ENCODE measurements at places on chromosomes 3 and 15.

GRCh38 chr15:67311731-67312130 lies 57.1 kb downstream of the IQCH start:
- DNase-seq = no peak

DNA sequence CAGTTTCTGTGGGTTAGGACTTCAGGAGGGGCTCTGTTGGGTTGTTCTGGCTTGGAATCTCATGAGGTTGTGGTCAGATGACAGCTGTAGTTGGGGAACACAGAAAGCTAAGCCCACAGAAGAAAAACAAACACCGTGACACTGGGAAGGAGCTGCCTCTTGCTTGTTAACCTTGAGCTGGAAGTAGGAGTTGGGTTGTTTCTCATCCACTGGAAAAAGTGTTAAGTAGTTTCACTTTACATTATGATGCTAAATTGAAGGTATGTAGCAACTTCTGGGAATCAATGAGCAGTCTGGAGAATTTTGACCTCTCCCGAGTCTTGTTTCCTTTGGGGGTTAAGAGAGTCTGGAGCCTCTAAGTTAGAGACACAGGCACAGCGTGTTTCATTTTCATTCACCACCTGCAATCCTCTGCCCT lies 20.4 kb downstream of the HACD3 start:
- peak; percentile 15 for DNase-seq

GRCh38 chr15:67085818-67086636 lies 20.6 kb downstream of the SMAD3 start:
- DNase-seq = peak; percentile 72

DNA sequence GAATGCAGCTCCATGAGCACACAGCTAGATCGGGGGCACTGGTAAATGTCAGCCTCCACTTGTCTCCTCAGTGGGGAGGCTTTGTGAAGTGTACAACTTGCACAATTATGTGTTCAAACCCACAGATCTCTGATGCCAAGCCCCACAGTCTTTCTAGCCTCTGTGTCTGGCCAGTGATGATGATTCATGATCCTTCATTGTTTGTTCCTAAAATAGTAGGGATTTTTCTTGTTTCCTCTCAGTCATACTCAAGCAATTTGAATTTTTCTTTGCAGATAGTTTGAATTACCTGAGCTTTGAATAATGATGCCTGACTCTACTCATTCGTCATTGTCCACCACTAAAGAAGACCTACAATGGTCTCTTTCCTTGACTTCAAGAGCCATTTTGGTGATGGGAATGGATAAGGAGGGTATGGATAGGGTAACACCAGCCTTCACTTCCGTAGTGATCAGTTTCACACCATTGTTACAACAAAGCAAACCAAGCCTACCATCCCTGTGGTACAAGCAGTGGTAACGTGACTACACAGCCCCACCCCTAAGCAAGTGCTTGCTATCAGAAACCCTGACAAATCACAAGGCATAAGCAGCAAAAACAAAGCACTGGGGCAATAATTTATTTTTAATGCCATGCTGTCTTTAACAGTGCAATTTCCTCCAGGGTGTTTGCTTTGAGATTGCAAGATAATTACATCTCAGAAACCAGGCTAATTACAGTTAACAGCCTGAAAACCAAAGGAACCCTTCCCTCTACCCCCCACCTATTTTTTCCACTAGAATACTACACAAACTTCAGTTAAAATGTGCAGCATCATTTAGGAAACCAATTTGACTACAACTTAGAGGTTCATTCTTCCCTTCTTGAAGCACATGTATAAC lies 114.1 kb upstream of the PPP2R3A start:
- peak; percentile 50 for DNase-seq

GRCh38 chr3:162015856-162016255 lies 519.2 kb downstream of the OTOL1 start:
- DNase-seq = no peak

GRCh38 chr3:177764377-177764912 lies 567.2 kb upstream of the TBL1XR1 start:
- no peak for DNase-seq

GRCh38 chr3:64799606-64800005 lies 111.8 kb upstream of the ADAMTS9 start:
- DNase-seq = no peak

- no peak for DNase-seq
These were observed 175.7 kb downstream of the TMEM108 start for GRCh38 chr3:133213937-133214336.

DNA sequence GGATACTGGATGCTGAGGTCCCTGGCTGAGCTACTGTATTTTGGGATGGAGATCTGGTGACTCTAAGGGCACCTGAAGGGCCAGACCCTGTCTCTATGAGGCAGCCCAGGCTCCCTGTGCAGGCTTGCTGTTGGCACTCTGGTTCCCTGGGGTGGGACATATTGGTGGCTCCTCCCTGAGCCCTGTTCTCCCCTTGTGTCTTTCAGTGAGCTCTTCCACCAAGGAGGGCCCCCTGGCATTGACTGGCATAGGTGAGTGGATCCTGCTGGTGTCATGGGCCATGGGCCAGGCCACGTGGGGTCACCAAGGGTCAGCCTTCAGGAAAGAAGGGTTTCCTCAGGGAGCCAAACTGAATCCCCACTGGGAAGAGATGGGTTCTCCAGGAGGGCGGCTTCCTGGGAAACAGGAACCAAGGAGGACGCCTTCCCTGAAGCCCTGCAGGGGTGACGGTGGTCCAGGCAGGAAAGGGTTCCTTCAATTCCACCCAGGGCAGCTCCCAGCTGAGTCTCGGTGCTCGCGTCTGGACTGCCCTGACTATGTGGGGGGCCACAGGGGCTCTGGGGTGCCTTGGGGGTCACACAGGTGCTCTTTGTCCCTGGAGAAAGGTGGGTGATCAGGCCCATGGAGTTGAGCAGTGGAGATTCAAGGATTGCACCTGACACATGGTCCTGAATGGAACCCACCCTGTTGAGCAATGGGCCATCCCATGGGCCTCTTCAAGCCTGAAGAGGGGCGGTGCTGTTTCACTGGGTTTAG lies 220.4 kb downstream of the SNRPN start:
- DNase-seq = no peak

GRCh38 chr3:118884748-118885206 lies 149.9 kb downstream of the IGSF11 start:
- DNase-seq = peak; percentile 58

GRCh38 chr3:55244247-55244646 lies 242.9 kb downstream of the WNT5A start:
- no peak for DNase-seq

GRCh38 chr15:75538376-75538775 lies 40.7 kb downstream of the PTPN9 start:
- no peak for DNase-seq

- peak; percentile 33 for DNase-seq
These were observed 464.1 kb upstream of the RARB start for GRCh38 chr3:24963762-24964625.

GRCh38 chr3:160106905-160107861 lies 118.0 kb upstream of the C3orf80 start:
- no peak for DNase-seq

- DNase-seq = no peak
These were observed 80.8 kb downstream of the OPA1 start for GRCh38 chr3:193673845-193674244.

GRCh38 chr3:51371943-51372557 lies 13.0 kb upstream of the MANF start:
- DNase-seq = peak; percentile 70

DNA sequence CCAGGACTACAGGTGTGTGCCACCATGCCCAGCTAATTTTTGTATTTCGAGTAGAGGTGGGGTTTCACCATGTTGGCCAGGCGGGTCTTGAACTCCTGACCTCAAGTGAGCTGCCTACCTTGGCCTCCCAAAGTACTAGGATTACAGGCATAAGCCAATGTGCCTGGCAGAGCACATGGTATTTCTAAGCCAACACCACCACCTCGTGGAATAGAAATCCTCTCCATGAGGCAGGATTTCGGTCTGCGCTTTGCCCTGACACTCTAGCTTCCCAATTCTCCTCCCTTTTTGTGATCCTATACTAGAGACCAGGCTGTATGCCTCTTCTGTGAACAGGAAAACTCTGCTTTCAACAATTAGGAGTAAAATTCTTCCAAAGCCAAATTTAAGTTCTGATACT lies 372.2 kb downstream of the VGLL3 start:
- DNase-seq = no peak

DNA sequence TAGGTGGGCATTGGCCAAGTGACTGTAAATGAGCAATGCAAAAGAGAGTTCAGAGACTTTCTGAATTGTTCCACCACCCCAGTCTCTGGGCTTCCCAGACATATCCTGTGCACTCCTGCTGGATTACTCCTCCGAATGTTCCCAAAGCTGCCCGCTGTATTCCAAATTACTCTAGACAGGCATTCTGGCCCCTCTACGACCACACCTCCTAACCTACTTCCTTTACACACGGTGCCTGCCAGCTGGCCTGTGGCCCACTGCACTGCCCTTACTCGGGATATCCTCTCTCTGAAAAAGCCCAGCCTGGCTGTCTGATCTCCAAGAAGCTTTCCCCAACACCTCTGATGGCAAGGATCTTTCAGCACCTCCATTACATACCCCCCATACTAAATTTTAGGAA lies 66.6 kb downstream of the DUT start:
- DNase-seq = no peak

GRCh38 chr3:143307613-143308183 lies 188.1 kb downstream of the CHST2 start:
- peak; percentile 98 for DNase-seq

GRCh38 chr3:152899306-152899705 lies 64.4 kb downstream of the P2RY1 start:
- no peak for DNase-seq

DNA sequence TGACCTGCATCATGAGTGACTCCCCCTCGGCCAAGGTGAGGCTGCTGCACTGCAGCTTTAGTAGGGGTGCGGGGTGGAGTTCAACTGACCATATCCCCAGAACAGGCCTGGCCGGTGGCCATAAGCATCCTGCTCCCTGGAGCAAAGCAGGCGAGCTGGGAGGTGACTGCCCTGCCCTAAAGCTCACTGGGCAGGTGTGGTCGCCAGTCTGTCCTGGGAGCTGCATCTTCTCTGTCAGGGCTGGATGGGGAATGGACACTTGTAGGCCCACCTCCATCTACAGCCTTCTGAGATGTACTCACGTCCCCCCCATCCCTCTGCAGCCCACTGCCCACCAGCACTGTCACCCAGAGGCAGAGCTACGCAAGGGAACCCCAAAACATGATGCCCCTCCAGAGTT lies 14.5 kb downstream of the NBEAL2 start:
- DNase-seq = no peak

GRCh38 chr3:116863270-116863770 lies 153.7 kb downstream of the TUSC7 start:
- no peak for DNase-seq

DNA sequence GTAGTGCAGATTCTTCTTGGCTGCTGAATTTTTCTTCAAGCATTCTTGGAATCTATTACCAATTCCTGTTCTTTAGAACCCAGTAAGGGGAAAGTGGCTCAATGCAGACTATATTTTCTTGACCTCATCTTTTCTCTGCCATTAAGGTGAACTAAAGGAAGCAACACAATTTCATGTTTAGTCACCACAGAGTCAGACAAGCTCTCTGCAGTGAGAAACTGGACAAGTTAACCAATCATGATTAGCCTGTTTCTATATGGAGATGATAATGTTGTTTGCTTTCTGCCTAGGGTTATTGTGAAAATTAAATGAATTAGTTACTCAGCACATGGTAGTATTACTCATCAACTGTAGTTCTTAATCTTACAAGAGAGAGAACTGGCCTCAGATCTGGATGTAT lies 1075.1 kb downstream of the AGBL1 start:
- peak; percentile 2 for DNase-seq

DNA sequence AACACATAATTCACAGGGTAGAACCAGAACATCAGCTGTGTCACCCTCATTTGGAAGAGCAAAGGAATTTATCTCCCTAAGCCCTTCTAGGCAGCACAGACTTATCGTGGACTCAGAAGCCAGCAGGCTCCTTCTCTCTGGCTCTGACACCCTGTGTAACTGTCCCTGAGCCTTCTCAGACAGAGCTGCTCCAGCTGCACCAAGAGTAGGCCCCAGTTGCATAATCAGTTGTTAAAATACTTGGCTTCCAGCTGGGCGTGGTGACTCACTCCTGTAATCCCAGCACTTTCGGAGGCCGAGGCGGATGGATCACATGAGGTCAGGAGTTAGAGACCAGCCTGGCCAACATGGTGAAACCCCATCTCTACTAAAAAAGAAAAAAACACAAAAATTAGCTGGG lies 49.4 kb upstream of the ACVR2B start:
- no peak for DNase-seq

DNA sequence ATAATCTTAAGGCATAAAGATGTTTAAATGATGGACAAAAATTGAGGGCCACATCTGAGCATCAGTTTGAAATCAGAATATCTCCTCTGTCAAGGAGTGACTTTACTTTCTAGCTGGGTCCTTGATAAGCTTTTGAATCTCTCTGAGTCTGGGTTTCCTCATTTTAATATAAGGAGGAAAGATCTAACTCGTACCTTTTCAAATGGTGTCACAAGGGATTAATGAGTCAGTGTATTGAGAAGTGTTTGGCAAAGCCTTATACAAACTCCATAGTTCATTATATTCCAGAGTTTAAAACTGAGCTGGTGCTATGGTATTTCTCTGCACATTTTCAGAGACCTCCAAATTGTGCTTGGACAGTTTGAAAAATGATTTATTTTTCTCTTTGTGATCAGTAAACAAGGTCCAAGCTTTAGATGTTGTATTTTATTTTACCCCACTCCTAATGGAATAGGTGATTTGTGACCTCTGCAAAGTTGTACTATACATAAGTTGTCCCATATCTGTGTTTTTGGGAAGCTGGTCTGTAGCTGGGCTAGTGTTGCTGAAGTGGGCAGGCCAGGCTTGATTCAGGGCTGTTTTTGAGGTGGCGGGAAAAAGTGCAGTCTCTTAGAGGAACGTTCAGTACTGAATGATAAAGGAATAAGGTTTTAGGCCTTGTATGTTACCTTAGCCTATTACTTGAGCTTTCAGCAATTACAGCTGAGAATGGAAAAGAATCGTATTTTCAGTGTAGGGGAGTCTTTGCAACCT lies 5.6 kb downstream of the FNDC3B start:
- DNase-seq = no peak

- no peak for DNase-seq
These were observed 493.1 kb downstream of the SHQ1 start for GRCh38 chr3:72355168-72355567.

DNA sequence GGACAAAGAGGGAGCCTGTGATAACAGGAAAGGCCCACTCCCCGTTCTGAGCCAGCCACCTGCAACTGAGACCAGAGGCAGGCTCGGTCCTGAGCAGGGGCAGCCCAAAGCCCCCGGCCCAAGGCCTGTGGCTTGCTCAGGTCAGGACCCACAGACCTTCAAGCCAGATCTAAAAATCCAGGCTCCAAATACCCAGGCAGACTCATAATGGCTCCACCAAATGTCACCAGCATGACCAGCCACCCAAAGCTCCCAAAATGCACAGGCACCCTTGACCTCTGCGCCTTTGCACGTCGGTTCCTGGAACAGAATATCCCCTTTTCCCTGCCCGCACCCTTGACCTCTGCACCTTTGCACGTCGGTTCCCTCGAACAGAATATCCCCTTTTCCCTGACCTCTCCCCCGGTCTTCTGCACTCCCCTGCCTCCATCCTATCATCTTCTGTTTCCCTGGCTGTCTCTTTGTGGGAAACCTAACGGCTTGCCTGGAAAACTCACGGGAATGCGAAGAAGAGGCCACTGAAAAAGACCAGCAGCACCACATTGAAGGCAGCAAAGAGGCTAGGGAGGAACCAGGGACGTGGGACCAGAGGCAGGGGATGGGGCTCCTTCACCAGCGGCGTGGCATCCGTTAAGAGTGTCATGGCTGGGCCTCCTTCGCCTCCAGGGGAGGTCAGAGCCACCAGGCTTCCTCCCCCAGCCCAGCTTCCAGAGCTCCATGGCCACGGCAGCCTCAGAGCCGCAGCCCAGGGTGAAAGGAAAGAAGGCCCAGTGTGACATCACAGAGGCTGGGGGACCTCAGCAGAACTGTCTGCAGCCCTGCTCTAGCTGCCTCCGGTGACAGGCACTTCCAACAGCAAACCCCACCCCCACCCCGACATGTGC lies at the start of gene ZDHHC19:
Gene ZDHHC19 (minus strand): TSS at position 728 of the 884 bp plus-strand sequence. CDS start 85 bp downstream, at position 643.
- DNase-seq = no peak

All from kidney tubule cell (primary cell).